ENCODE measurements at places on chromosomes 1 and 21.

GRCh38 chr1:27070390-27071048 is 57.9 kb upstream of the TENT5B start:
- DNase-seq: no peak

DNA sequence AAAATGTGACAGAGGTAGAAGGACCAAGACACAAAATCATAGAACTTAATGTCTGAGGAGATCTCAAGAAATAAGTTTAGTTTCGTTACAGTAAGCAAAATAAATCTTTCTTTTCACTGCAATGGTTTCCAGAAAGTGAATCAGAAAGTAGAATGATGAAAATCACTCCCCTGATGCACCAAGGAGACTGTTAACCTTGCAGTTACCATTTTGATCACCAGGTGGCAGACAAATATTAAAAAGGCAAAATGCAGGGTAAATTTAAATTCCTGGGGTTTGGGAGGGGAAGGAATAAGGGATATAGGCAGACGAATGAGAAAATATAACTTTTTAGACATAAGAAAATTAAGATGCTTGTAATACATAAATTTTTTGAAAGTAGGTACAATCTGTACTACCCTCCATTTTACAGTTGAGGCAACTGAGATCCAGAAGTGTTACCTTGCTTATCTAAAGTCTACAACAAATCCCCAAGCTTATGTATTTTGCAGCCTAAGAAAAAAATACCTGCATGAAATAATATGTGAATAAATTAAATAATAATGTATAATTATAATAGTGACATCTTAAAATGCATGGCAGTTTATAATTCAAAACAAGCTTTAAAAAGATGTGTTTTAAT is 253.2 kb downstream of the CRB1 start:
- peak; percentile 47 for DNase-seq

GRCh38 chr1:220747437-220748088 is 559 bp upstream of the MTARC2 start:
- DNase-seq: no peak

GRCh38 chr1:60695716-60696171 is 386.6 kb upstream of the NFIA start:
- no peak for DNase-seq

GRCh38 chr1:220983877-220984635 is 104.8 kb downstream of the HLX start:
- no peak for DNase-seq

GRCh38 chr1:22318279-22318981 is 133.2 kb upstream of the ZBTB40 start:
- no peak for DNase-seq

GRCh38 chr1:18319099-18319498 is 161.6 kb upstream of the KLHDC7A start:
- DNase-seq: no peak

GRCh38 chr1:37553927-37554808 is at the start of gene SNIP1:
Gene SNIP1 (minus strand): TSS chr1:37554293. CDS start chr1:37554229, 64 bp downstream.
- peak; percentile 94 for DNase-seq

Data from CD4-positive, alpha-beta T cell treated with Interleukin-21 for 1 hour (primary cell).